ENCODE measurements at places on chromosomes 4 and X. TPM values are rescaled to one million over a fixed set of nuclear protein-coding genes. Genes with fewer than 3 reads are reported as not detected.

GAK gene
- 52.5 TPM for total RNA-seq

ARL9 gene
- total RNA-seq = not detected

PRKG2 gene
- 0.85 TPM for total RNA-seq

DKK2 gene
- total RNA-seq = not detected

MGAT4D gene
- not detected for total RNA-seq

GYG2 gene
- total RNA-seq = 4.2 TPM

GNRHR gene
- total RNA-seq = not detected

PORCN gene
- 16.1 TPM for total RNA-seq

MAGEB1 gene
- not detected for total RNA-seq

HSFX2 gene
- not detected for total RNA-seq

FAM114A1 gene
- total RNA-seq = 41.6 TPM

CT47B1 gene
- total RNA-seq = not detected

DMRTC1B gene
- total RNA-seq = not detected

CXorf58 gene
- total RNA-seq = 0.07 TPM

CXCL11 gene
- total RNA-seq = 0.10 TPM

PPEF2 gene
- total RNA-seq = not detected

AWAT2 gene
- total RNA-seq = not detected

PARM1 gene
- total RNA-seq = 0.61 TPM

MAGEA2 gene
- total RNA-seq = 0.07 TPM

IL9R gene
- 0.09 TPM for total RNA-seq

SLC30A9 gene
- total RNA-seq = 29.3 TPM

Measured in A549 treated with DMSO at 1 μM for 4 hours (cell line).